MM.1S (cell line): ENCODE measurements at places on chromosomes 3 and 15.

- H3K4me3 ChIP-seq = no peak overlapping the region
- no peak overlapping the region for H3K27ac ChIP-seq
- no peak for DNase-seq
- peaks cover 17% of the 10 kb centered on the region for H3K4me1 ChIP-seq
- no peaks in the 10 kb centered on the region for H3K27me3 ChIP-seq
Observed at GRCh38 chr3:189040656-189041335, 131.0 kb upstream of the TPRG1 start.

- H3K27ac ChIP-seq = no peak overlapping the region
- H3K27me3 ChIP-seq = no peaks in the 10 kb centered on the region
- DNase-seq = no peak
- no peak overlapping the region for H3K4me3 ChIP-seq
Observed at GRCh38 chr15:98321896-98322295, 326.4 kb upstream of the IGF1R start.

- H3K27ac ChIP-seq = no peak overlapping the region
- no peak for DNase-seq
- H3K36me3 ChIP-seq = no peaks in the 10 kb centered on the region
- H3K4me3 ChIP-seq = no peak overlapping the region
- H3K27me3 ChIP-seq = no peaks in the 10 kb centered on the region
Observed at GRCh38 chr15:67146234-67146633, 80.8 kb downstream of the SMAD3 start.

DNA sequence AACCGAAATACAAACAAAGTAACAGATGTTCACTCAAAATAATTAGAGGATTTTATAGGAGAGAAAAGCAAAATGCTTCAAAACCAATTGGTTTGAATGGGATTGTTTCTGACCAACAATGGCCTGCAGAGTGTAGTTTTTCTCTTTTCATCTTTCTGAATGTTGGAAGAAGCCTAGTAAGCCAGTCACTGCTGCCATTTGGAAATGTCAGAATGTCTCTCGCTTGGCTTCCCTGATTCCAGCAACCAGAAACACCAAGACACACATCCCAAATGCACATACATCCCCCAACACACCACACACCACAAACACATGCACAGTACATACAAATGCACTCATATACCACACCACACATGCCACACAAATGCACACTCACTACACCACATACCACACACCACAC is 403.4 kb downstream of the OCA2 start:
- no peaks in the 10 kb centered on the region for H3K36me3 ChIP-seq
- no peaks in the 10 kb centered on the region for H3K27me3 ChIP-seq
- DNase-seq = no peak
- no peak overlapping the region for H3K4me3 ChIP-seq
- H3K4me1 ChIP-seq = peaks cover 4% of the 10 kb centered on the region; the same call in 1 of the 2 replicates
- H3K27ac ChIP-seq = no peak overlapping the region

DNA sequence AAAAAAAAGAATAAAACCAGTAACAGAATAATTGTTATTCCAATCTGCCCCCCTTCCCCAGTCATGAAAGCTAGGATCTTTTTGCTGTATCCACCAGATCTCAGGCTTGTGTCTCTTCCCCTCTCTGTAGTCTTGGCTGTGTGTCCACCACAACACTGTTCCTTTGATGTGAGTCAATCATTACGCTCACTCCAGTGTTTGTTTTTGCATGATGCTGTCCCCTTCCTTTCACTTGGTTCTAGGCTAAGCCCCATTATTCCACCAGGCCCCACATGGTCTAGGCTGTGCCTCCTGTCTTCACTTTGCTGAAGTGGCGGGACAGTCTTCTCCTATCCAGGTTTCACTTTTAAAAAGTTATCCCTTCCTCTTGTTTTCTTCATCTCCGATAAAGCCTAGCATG is 13.6 kb downstream of the ACKR2 start:
- H3K36me3 ChIP-seq = no peaks in the 10 kb centered on the region
- H3K4me3 ChIP-seq = no peak overlapping the region

DNA sequence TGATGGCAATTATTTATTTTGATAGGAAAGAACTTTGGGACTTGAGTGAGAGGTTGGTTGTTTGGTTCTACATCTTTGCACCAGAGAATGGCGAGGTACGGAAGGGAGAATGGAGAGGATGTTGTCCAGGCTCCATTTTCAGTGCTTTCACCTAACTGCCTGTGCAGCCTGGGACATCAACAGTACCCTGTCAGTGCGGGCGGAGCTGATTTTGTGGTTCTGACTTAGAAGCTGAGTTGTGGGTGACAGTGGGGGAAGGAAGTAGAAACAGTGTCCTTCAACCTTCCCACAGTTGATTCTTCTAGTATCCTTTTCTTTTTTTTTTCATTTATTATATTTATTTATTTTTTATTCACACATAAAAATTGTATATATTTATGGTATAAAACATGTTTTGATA is 95.3 kb downstream of the TIGIT start:
- H3K27ac ChIP-seq = no peak overlapping the region
- no peaks in the 10 kb centered on the region for H3K4me1 ChIP-seq
- no peak overlapping the region for H3K4me3 ChIP-seq
- H3K27me3 ChIP-seq = no peaks in the 10 kb centered on the region
- DNase-seq = no peak

GRCh38 chr3:140223631-140224030 is 288.6 kb downstream of the CLSTN2 start:
- no peaks in the 10 kb centered on the region for H3K4me1 ChIP-seq
- DNase-seq = no peak
- no peak overlapping the region for H3K27ac ChIP-seq
- H3K36me3 ChIP-seq = no peaks in the 10 kb centered on the region
- no peaks in the 10 kb centered on the region for H3K27me3 ChIP-seq
- H3K4me3 ChIP-seq = no peak overlapping the region

- no peak for DNase-seq
- H3K4me1 ChIP-seq = no peaks in the 10 kb centered on the region
- H3K36me3 ChIP-seq = no peaks in the 10 kb centered on the region
- H3K4me3 ChIP-seq = no peak overlapping the region
- H3K27ac ChIP-seq = no peak overlapping the region
Observed at GRCh38 chr3:187763850-187764648, 18.8 kb upstream of the BCL6 start.

DNA sequence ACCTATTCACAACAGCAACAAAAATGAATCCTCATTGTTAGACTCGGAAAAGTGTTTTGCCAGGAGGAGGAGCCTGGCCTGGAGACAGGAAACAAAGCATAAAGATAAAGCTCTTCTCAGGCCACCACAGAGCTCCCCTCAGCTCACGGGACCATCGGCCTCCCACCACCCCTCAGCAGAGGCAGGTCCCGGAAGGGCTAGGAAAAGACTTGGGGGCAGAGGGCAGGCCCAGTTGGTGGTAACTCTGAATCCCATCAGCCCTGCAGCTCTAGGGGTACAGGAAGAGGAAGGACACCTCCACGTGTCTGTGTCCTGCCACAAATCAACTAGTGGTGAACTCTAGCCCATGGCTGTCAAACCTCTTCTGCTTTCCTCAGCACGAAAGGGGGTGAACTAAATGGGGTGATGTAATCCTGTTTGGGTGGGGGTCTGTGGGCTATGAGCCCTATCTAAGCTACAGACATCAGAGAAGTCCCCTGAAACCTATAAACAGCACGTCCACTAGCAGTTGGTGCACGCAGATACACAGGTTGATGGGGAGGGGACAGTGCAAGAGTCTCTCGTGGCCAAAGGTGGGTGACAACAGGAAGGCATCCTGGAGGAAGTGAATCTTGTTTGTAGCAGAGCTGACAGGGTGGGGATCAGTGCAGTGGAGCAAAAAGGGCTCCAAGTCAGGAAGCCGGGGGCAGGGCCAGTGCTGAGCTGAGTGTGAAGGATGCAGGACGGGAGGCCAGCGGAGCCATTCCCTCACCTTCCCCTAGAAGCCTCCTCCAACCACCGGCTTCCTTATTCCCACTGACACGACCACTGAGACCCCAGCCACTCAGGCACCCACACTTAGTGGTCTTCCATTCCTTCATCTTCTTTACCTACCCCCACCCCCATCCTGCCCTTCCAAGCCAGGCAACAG is 111.1 kb upstream of the HACD2 start:
- H3K27ac ChIP-seq = no peak overlapping the region
- no peak overlapping the region for H3K4me3 ChIP-seq
- peaks cover 7% of the 10 kb centered on the region for H3K4me1 ChIP-seq
- no peaks in the 10 kb centered on the region for H3K27me3 ChIP-seq
- DNase-seq = no peak

- H3K4me1 ChIP-seq = no peaks in the 10 kb centered on the region
- H3K27me3 ChIP-seq = no peaks in the 10 kb centered on the region
- no peak overlapping the region for H3K4me3 ChIP-seq
- H3K36me3 ChIP-seq = no peaks in the 10 kb centered on the region
- peak; percentile 51 for DNase-seq
Observed at GRCh38 chr15:93179072-93179471, 90.1 kb upstream of the RGMA start.

DNA sequence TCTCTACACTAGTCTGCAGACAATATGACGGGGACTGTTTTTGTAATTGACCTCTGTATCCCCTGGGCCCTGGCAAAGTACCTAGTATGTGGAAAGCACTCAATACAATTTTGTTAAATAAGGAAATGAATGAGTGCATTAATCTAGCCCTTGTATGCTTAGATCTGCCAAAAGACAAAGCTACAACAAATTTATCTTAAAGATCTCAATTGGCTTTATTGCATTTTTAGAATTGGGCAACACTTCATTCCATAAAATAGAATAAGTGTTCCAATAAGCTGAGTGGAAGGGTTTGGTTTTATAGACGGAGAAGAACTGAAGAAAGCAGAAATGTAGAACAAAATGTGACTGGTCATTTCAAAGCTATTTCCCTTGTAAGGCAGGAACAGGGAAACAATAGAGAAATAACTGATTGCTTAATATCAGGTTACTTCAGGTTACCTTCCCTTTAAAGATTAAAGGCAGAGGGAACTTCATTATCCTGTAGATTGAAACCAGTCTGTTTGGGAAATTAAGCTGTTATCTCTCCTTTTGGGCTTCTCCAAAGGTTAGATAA is 108.3 kb upstream of the MME start:
- H3K27ac ChIP-seq = no peak overlapping the region
- H3K4me1 ChIP-seq = peaks cover 13% of the 10 kb centered on the region
- H3K27me3 ChIP-seq = no peaks in the 10 kb centered on the region
- no peaks in the 10 kb centered on the region for H3K36me3 ChIP-seq

DNA sequence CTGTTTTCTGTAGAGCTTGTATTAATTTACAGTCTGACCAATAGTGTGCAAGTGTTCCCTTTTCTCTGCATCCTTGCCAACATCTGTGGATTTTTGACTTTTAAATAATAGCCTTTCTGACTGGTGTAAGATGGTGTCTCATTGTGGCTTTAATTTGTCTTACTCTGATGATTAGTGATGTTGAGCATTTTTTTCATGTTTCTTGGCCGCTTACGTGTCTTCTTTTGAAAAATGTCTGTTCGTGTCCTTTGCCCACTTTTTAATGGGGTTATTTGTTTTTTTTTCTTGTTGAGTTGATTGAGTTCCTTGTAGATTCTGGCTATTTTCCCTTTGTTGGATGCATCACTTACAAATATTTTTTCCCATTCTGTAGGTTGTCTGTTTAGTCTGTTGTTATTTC is 7.6 kb upstream of the ACOX2 start:
- no peaks in the 10 kb centered on the region for H3K4me1 ChIP-seq
- H3K36me3 ChIP-seq = no peaks in the 10 kb centered on the region
- H3K4me3 ChIP-seq = no peak overlapping the region
- no peak for DNase-seq

- H3K27ac ChIP-seq = no peak overlapping the region
- H3K27me3 ChIP-seq = no peaks in the 10 kb centered on the region
Observed at GRCh38 chr3:171950373-171950772, 89.0 kb upstream of the FNDC3B start.

- H3K36me3 ChIP-seq = no peaks in the 10 kb centered on the region
- DNase-seq = no peak
- H3K4me1 ChIP-seq = no peaks in the 10 kb centered on the region
- no peaks in the 10 kb centered on the region for H3K27me3 ChIP-seq
- H3K27ac ChIP-seq = no peak overlapping the region
Observed at GRCh38 chr3:30097022-30097650, 509.3 kb upstream of the TGFBR2 start.

- H3K4me3 ChIP-seq = no peak overlapping the region
- H3K27ac ChIP-seq = no peak overlapping the region
- no peaks in the 10 kb centered on the region for H3K4me1 ChIP-seq
Observed at GRCh38 chr15:46088486-46089445, 453.9 kb downstream of the SQOR start.

DNA sequence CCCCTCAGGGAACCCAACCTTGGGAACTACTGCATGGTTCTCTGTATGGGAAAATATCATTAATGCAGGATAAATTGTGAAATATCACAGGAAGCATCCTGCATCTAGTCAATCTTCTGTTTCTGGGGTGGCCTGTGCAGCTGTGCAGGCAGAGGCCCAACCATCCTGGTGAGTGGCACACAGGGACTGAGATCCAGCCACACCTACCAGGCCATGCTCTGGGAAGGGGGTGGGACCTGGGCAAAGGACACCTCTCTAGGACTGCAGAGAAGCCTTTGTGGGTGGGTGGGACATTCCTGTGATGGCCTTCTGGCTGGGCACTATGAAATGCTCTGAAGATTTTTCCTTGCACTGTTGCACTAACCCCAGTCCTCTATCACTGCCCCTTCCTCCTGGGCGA is 26.8 kb downstream of the CCRL2 start:
- H3K36me3 ChIP-seq = no peaks in the 10 kb centered on the region
- DNase-seq = no peak
- H3K4me3 ChIP-seq = no peak overlapping the region
- no peaks in the 10 kb centered on the region for H3K4me1 ChIP-seq
- no peak overlapping the region for H3K27ac ChIP-seq
- no peaks in the 10 kb centered on the region for H3K27me3 ChIP-seq

- no peak for DNase-seq
- no peak overlapping the region for H3K27ac ChIP-seq
- no peaks in the 10 kb centered on the region for H3K36me3 ChIP-seq
- H3K27me3 ChIP-seq = no peaks in the 10 kb centered on the region
- no peak overlapping the region for H3K4me3 ChIP-seq
Observed at GRCh38 chr15:48632651-48633050, 12.9 kb downstream of the FBN1 start.

DNA sequence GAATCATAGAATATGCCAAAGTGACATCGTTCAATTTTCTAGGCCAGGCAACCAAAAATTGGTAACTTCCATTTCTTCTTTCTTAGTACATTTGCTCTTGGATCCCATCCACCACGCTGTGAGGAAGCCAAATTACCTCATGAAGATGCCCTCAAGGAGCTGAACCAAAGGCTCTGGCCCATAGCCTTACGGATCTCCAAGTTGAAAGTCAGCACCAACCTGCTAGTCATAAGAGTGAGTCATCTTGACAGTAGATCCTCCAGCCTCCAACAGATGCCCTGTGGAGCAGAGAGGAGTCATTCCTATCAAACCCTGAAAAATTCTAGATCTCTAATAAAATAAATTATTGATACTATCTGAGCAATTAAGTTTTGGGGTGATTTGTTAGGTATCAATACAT is 322.5 kb upstream of the COL8A1 start:
- H3K27ac ChIP-seq = no peak overlapping the region
- DNase-seq = no peak
- H3K36me3 ChIP-seq = no peaks in the 10 kb centered on the region
- H3K27me3 ChIP-seq = no peaks in the 10 kb centered on the region

- H3K36me3 ChIP-seq = no peaks in the 10 kb centered on the region
- no peak overlapping the region for H3K27ac ChIP-seq
- H3K27me3 ChIP-seq = peaks cover 77% of the 10 kb centered on the region
- no peaks in the 10 kb centered on the region for H3K4me1 ChIP-seq
- H3K4me3 ChIP-seq = no peak overlapping the region
Observed at GRCh38 chr3:50430950-50431435, 71.7 kb upstream of the TMEM115 start.
